ENCODE measurements at places on chromosomes 1 and 21. TPM values are rescaled to one million over a fixed set of nuclear protein-coding genes. Genes with fewer than 3 reads are reported as not detected.

GRCh38 chr1:28720376-28720775, 16.4 kb upstream of the YTHDF2 start:
- H3K4me1 ChIP-seq = no peaks in the 10 kb centered on the region
- H3K4me3 ChIP-seq = no peak overlapping the region
- no peak overlapping the region for H3K27ac ChIP-seq
- DNase-seq = no peak
- H3K36me3 ChIP-seq = no peaks in the 10 kb centered on the region

Gene TRIM58
- 0.32 TPM for total RNA-seq

DNA sequence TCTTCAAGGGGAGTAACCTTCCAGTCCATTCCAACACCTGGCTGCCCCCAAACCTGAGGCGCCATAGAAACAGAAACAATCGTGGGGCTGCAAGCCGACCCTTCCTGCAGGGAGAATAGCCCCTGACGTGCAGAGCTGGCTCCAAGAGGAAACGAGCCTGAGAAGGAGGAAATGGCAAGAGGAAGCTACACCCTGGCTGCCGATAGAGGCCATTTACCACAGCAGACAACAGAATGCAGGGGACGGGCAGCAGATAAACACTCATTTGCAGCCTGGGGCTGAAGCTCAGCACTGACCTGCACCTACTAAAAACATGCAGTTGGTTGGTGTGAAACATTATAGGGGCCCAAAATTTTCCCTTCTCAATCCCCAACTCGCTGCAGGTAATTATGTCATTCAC, 8.7 kb upstream of the TDRD10 start:
- H3K27ac ChIP-seq = no peak overlapping the region
- no peak for DNase-seq
- H3K4me1 ChIP-seq = no peaks in the 10 kb centered on the region

Gene ITLN1
- 0.96 TPM for total RNA-seq

DNA sequence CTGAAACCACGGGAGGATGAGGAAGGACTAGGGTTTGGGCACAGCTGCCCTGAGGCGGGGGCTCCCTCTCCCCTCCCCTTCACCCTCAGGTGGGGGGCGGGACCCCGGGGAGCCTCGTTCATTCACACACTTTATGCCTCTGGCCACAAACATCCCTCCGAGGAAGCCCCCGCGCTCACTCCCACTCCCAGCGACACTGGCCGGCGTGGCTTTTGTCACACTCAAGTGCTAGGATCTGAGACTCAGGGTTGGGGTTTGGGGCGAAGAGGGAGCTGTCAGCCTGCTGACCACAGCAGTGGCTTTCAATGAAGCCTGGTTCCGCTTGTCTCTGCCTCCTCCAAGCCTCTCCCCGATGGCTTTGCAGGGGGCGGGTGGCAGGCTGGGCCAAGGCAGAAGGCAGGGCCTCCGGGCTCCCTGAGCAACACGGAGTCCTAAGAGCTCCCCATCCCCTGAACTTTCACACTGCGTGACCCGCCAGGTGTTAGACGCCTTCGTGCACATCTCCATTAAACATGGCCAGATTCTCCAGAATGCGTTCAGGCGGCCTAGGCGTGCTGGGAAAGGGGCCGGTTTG, 178.1 kb downstream of the NPHP4 start:
- no peaks in the 10 kb centered on the region for H3K36me3 ChIP-seq
- no peak for DNase-seq
- no peaks in the 10 kb centered on the region for H3K4me1 ChIP-seq
- peaks cover 33% of the 10 kb centered on the region for H3K27me3 ChIP-seq
- H3K27ac ChIP-seq = no peak overlapping the region

Gene GBP6
- total RNA-seq = not detected

GRCh38 chr1:151435174-151435573, 24.1 kb downstream of the POGZ start:
- peaks cover 3% of the 10 kb centered on the region for H3K36me3 ChIP-seq
- no peaks in the 10 kb centered on the region for H3K4me1 ChIP-seq
- DNase-seq = no peak
- no peak overlapping the region for H3K4me3 ChIP-seq
- no peaks in the 10 kb centered on the region for H3K27me3 ChIP-seq

DNA sequence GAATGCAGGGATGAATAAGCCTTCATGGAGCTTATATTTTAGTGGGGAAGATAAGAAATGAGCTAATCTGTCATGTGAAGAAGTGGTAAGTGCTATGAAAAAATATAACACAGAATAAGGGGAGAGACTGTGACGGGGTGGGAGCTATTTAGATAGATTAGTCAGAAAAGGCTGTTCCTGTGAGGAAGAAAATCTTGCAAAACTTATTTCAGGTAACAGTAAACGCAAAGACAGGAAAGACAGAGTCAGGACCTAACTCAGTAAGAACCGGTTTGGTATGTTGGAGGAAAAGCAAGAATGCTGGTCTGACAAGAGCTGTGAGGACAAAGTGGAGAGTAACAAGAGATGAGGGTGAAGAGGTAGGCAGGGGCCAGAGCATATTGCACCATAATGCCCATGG, 22.0 kb downstream of the GNAI3 start:
- no peak overlapping the region for H3K4me3 ChIP-seq
- H3K4me1 ChIP-seq = peaks cover 5% of the 10 kb centered on the region
- no peak overlapping the region for H3K27ac ChIP-seq
- H3K36me3 ChIP-seq = no peaks in the 10 kb centered on the region
- H3K27me3 ChIP-seq = no peaks in the 10 kb centered on the region

Gene BGLAP
- total RNA-seq = 0.98 TPM

DNA sequence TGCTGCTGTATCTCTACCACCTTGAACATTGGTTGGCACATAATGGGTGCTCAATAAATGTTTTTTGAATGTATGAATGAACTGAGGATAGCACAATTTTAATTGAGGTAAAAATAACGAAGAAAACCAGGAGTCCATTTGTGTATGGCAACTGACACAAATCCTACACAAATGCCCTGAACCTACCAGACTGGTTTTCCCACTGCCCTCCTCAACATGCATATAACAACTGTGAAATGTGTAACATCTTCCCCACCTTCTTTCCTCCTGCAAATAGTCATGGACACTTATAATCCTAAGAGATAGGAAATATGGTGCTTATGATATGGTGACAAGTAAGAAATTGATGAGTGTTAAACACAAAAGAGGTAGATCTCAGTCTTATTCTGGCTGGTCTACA, 9.9 kb upstream of the LMO4 start:
- no peak for DNase-seq
- no peak overlapping the region for H3K27ac ChIP-seq
- H3K4me3 ChIP-seq = no peak overlapping the region
- no peaks in the 10 kb centered on the region for H3K36me3 ChIP-seq

DNA sequence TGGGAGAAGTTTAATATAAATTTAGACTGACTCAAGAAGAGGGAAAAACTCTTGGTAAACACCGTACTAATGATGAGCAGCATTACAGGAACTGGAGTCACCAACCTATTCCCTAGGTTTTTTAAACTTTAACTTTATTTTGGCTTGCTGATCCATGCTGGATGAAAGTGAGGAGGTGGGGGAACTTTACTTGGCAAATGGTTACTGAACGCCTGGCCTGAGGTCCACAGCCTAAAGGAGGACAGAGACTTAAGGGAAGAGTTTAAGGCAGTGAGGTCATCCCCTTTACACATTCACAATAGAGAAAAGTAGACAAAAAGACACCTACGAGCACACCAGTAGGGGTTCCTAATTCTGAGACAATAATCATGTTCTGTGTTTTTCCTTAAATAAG, 25.6 kb upstream of the A3GALT2 start:
- peak overlapping the region; percentile 98 for H3K27ac ChIP-seq
- DNase-seq = no peak
- no peaks in the 10 kb centered on the region for H3K27me3 ChIP-seq
- H3K36me3 ChIP-seq = no peaks in the 10 kb centered on the region

DNA sequence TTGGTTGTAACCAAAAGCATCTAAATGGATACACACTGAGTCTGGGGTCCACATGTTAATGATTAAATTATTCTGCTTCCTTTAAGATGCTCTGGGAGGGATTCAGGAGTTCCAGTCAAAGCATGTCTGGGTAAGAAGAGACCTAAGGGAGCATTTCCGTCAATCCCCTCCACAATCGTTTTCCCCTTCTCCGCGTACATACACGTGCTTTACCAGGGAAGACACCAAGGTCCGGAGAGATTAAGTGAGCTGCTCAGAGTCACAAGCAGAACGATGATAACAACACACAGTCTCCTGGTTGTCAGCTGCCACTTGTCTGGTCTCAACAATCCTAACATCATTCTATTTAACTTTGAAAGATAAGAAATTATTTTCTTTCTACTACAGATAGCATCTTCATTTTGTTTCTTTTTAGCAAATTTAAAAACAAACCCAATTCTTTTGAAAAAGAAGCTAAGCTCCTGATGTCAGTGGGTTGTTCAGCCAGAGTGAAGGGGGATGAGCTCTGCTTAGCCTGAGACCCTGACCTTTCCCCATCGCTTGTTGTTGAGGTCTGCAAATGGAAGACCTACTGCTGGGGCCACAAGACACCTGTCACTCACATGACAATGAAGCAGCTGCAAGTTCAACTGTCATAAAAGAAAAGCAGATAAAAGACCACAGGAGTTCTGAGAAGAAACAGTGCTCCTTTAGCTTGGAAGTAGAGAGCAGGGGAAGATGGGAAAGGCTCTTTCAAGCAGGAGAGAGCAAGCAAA, 4.5 kb downstream of the PAFAH2 start:
- H3K27ac ChIP-seq = no peak overlapping the region
- H3K27me3 ChIP-seq = no peaks in the 10 kb centered on the region
- H3K36me3 ChIP-seq = no peaks in the 10 kb centered on the region
- DNase-seq = no peak
- H3K4me3 ChIP-seq = no peak overlapping the region

Gene KIF2C
- 2.6 TPM for total RNA-seq

DNA sequence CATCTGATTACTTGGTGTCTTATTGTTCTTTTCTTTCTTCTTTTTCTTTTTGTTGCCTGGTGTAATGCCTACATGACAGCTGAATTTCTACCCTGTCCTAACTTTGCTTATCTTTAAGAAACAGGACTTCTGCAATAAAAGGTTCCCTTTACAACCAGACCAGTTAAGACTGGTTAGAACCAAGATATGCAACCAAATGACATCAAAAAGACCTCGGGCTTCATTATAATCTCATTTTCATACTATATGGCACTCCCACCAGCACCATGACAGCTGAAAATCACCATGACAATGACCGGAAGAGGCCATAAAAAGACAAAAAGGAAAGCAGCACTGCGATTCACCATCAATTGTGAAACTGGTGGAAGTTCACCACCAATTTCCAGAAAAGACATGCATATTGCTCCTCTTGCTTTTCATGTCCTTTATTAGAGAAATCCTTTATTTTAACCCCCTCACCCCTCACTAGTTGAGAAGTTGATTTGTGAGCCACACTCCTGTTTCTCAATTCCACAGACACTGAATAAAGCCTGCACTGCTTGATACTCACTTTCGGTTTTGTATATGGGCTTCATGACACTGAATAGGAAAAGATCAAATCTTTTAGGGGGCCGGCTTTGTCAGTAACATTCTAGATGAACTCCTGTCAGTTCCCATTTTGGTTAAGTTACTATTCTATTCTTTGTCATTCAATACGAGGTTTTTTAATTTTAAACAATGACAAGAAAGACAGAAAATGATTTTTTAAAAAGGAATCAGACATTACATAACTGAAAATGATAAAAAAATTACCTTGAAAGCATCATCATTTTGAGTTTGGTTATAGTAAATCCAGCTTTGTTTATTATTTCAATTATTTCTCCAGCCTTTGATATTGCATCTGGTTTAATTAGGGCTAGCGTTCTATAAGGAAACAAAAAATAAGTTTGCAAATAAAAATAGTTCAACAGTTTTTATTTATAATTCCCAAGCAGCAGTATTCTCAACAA, 58.1 kb downstream of the NME7 start:
- H3K4me1 ChIP-seq = no peaks in the 10 kb centered on the region
- no peaks in the 10 kb centered on the region for H3K27me3 ChIP-seq
- H3K27ac ChIP-seq = no peak overlapping the region
- H3K36me3 ChIP-seq = no peaks in the 10 kb centered on the region

GRCh38 chr21:42580076-42580792, 66.6 kb downstream of the SLC37A1 start:
- H3K27me3 ChIP-seq = no peaks in the 10 kb centered on the region
- no peak for DNase-seq
- H3K4me1 ChIP-seq = no peaks in the 10 kb centered on the region
- H3K27ac ChIP-seq = no peak overlapping the region

Data from breast epithelium (tissue), 4 donors.